ENCODE measurements at places on chromosomes 13 and 19.

GRCh38 chr19:15289673-15290072 lies 42.7 kb downstream of the BRD4 start:
- DNase-seq: no peak

- DNase-seq: peak; percentile 29
Measured at GRCh38 chr13:47890146-47890814, 110.8 kb downstream of the SUCLA2 start.

DNA sequence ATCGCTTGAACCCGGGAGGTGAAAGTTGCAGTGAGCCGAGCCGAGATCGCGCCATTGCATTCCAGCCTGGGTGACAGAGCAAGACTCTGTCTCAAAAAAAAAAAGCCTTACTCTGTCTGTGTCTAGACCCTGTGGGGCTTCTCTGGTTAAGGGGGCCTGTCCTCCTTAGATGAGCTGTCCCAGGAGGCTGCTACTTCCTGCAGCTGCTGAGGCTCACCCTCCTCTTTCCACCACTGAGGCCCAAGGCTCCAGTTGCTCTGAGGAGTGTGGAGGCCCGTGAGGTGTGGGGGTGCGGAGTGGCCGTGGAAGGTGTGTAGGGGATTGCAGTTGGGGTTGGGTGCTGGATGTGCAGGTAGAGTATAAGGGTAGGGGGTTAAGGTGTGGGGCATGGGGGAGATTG lies 22.1 kb upstream of the RASA3 start:
- no peak for DNase-seq

GRCh38 chr13:24194447-24194846 lies 33.9 kb downstream of the SPATA13 start:
- DNase-seq: no peak

- DNase-seq: no peak
Measured at GRCh38 chr13:112891477-112892401, 77.3 kb upstream of the MCF2L start.

DNA sequence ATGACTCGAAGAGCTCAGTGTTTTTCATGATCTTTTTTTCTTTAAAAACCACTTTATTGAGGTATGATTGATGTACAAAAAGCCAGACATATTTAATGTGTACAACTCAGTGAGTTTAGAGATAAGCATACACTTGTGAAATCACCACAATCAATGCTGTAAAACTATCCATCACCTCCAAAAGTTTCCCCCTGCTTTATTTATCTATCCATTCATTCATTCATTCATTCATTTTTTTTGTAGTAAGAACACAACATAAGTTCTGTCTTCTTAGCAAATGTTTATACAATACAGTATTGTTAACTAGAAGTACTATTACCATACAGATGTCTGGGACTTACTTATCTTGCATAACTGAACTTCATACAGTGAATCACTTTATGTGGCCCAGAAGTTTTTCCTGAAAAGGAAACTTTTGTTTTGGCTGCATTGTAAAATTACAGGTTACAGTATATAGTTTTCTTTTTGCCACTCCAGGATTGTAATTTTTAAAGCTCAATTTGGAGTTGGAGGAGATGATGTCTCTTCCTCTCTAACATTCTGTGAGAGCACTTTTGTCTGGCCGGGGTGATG lies 6.7 kb downstream of the RAP2A start:
- DNase-seq: peak; percentile 24

- DNase-seq: no peak
Measured at GRCh38 chr13:73367886-73368285, 309.1 kb downstream of the KLF5 start.

DNA sequence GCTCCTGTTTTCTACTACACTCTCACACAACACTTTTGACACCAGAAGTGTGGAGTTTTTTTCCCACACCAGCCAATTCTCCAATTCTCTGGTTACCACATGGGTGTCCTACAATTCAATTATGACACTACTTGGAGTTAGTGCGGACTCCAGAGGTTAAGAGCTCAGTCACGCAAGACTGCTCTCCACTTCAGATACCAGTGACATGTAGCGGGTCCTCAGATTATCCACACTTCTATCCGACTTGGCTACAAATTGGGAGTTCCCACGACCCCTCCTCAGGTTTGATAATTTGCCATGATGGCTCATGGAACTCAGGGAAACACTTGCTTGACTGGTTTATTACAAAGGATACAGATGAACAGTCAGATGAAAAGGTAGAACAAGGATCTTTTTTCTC lies 32.9 kb downstream of the PAN3 start:
- DNase-seq: no peak

DNA sequence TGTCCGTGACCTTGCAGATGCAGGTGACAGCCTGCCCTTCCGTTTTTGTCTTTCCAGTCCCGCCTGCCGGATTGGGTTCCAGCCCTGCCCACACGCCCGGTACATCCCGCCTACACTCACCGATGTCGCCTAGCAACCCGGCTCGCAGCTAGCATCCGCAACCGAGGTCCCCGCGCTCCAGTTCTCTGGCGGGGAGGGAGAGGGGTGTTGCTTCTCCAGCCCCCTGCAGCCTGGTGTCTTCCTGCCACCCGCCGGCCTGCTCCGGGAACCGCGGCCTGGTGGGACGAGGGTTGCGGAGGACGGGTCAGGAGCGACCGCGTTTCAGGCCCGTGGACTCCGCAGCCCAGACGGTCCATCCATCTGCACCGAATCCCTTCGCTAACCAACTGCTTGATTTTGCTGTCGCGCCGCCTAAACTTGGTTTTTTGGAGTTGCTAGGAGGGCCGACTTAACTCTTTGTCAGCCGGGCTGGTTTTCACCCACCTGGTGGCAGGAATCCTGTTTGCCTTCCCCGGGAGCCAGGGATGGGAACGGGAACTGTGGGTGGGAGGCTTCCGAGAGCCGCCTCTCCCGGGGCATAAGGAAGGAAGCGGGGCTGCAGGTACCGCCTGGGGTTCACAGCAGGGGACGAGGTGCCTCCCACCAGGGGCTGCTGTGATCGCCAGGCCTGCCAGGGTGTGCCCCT lies 15.4 kb upstream of the MATK start:
- DNase-seq: no peak

DNA sequence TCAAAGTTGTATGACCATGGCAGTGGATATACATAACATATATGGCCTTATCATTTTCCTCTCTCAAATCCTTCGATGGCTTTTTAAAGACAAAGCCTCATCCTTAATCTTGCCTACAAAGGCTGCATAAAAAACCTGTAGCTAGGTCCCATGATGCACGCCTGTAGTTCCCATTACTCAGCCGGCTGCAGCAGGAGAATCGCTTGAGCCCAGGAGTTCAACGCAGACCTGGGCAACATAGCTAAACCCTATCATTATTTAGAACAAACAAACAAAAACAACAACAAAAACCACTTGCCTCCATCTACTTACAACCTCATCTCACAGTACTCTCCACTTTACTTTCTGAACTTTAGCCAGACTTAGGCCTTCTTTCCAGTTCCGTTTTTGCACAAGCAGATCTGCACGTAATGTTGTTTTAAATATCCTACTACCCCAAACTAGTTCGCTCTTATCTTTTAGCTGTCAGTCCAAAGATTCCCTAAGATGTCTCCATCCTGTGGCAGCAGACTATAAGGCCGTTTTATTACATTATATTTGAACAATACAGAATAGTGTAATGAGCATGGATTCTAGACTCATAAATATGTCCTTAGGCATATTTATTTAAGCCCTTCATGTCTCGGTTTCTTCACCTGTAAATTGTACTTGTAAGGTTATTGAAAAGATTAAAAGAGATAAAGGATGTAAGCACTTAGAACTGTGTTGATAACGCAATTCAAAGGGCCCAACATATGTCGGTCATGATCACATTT lies 969 bp upstream of the POMP start:
- peak; percentile 61 for DNase-seq

DNA sequence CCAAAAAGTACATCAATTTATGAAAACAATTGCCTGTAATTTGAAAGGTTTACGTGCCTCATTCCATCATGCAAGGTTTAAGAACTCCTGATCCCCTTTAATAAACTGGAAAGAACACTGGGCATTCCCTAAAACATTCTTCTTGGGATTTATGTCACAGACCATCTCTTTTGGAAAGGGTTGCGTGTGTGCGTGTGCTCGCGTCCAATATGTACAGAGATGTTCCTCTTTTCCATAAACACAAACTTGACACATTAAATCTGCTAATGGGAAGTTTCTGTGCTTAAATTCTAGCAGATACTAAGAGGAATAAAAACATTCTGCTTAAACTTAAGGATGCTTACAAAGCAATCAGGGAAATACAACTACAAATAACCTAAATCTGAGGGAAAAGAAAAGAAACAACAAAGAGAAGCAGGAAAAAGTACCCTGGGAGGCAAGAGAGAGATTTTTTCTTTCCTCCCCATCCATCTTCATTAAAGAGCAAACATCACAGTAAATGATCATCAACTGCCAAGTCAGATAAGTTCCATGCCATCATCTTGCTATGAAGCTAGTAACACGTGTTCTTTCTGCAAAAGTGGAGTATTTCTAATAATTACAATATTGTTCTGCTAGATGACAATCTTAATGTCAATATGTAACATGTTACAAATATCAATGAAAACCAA lies 83.7 kb downstream of the STK24 start:
- DNase-seq: no peak

GRCh38 chr13:95420501-95420900 lies 119.2 kb upstream of the ABCC4 start:
- DNase-seq: no peak

- DNase-seq: no peak
Measured at GRCh38 chr13:98668155-98668554, 84.3 kb downstream of the SLC15A1 start.

- no peak for DNase-seq
Measured at GRCh38 chr13:109009756-109010155, 380.3 kb downstream of the MYO16 start.

DNA sequence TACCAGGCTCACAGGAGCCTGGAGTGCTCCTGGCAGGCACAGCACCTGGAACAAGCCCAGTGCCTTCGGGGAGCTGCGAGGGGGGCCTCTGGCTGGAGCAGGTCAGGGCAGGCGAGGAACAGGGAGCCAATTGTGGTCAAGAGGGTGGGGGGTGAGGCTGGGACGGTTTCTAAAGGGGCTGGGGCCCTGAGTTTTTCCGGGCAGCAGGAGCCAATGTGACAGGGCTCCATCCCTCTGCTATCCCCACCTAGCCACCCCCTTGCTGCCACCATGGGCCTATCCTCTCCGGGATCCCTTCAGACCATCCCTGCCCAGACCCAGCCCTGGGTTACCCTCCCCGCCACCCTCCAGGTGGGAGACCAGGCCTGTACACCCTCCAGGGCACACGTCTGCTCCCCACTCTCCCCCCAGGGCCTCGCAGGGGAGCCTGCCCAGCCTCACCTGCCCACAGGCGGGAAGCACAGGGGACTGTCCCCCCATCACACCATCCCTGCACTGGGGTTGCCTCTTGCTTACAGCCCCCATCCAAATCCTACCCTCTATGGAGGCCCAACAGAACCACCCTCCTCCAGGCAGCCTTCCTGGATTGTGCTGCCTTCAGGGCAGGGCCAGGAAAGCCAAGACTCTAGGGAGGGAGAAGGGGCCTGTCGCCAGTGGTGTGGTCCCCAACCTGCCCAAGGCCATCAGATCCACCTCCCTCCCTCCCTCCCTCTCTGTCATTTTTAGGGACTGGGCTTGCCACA lies 121.0 kb downstream of the URI1 start:
- DNase-seq: no peak

DNA sequence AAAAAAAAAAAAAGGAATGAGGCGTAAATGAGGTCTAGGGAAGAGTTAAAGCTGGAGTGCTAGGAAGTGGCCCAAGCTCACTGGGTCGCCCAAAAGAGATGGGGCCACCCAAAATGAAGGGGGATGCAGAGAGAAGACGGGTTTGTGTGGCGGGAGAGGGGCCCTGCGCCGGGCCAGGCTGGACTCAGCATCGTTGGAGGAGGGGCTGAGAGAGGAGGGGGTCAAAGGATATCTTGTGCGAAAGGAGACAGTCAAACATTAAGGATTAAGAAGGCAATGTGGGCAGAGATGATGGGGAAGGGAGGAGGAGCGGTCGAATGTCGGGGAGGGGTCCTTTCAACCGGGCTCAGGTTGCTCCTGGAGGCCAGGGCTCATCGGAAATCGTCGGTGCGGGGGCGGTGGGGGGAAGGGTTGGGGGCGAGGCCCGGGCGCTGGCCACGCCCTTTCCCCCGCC lies 825 bp upstream of the CARM1 start:
- DNase-seq: no peak

DNA sequence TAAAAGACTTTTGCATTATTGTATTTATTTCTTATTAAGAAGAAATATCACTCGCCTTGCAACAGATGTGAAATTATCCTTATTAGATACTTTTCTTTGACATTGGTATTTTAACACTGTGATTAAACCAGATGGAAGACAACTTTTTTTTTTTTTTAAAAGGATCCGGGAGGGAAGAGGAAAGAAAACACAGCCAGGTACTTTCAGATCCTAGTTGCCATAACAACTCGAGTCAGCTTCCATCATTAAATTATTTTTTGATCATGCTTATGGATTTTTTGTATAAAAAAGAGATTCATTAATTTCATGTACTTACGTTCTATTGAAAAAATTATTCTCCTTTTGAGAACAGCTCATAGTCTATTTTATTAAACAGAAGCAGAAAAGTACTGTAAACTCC lies 515.7 kb downstream of the TBC1D4 start:
- DNase-seq: no peak

DNA sequence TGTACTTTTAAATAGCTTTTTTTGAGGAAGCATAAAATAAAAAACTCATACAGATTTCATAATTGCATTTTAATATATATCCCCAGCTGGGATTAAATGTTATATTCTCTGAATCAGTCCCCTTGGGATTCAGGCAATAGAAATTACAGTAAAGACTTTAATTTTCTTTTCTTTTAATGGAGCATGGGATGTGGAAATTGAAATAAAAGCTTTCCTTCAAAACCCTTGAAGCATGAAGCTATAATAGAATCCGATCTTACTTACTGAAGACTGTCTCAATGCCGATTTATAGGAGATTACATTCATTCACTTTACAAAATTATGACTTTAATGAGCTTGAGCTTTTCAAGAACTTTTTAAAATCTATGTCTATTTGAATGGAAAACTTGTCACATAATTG lies 243.4 kb downstream of the SPRY2 start:
- no peak for DNase-seq

DNA sequence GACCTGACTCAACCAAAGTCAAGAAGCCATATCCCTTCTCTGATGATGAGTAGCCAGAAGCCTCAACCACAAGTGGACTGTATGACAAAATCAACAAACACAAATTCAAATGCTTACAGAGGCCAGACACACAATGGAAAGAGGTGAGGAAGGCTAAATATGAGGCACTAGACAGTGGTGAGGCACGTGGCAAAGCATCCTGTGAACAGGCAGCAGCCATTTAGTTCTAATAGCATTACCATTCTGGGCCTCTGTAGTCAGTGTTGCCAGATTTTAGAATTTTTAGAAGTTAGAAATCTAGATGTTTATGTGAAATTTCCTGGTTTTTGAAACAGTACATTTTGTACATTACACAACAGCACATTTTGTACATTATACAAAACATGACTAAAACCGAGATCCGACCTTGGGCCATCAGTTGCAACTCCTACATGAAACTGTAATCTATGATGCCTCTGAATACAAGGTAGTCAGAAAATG lies 403.3 kb downstream of the COG6 start:
- DNase-seq: no peak

DNA sequence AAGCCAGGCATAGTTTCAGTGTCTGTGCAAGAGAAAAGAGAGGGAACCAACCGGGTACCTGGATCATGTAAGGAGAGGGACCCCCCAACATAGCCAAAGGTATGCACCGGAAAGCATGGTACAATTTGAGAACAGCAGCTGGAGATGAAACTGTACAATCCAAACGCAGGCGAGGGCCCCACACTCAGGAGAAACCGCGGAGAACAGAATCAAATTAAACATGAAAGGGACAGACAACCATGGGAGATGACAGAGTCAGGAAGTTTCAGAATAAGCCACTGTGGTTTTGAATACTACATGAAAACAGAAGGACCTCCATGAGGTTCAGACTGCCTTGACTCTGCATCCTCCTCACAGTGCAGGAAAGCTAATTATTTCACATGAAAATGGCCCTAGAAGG lies 62.9 kb upstream of the SPATA13 start:
- no peak for DNase-seq

Data from cardiac fibroblast (primary cell).